Lower lobe of right lung (tissue), 2 donors: ENCODE measurements at places on chromosomes 4 and X.

DNA sequence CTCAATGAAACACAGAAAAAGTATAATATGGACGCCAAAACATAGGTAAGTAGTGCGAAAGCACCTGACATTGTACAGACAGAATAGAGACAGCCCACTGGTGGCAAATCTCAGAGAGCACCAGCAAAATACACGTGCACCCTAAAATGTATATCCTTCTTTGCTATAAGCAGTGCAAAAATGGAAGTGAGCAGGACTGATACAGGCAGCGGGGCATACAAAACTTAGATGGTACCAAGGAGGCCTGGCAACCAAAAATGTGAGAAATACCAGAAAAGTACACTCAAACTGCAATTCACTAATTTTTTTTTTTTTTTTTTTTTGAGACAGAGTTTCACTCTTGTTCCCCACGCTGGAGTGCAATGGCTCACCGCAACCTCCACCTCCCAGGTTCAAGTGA is 63.9 kb downstream of the EIF4E start:
- DNase-seq, result no peak

DNA sequence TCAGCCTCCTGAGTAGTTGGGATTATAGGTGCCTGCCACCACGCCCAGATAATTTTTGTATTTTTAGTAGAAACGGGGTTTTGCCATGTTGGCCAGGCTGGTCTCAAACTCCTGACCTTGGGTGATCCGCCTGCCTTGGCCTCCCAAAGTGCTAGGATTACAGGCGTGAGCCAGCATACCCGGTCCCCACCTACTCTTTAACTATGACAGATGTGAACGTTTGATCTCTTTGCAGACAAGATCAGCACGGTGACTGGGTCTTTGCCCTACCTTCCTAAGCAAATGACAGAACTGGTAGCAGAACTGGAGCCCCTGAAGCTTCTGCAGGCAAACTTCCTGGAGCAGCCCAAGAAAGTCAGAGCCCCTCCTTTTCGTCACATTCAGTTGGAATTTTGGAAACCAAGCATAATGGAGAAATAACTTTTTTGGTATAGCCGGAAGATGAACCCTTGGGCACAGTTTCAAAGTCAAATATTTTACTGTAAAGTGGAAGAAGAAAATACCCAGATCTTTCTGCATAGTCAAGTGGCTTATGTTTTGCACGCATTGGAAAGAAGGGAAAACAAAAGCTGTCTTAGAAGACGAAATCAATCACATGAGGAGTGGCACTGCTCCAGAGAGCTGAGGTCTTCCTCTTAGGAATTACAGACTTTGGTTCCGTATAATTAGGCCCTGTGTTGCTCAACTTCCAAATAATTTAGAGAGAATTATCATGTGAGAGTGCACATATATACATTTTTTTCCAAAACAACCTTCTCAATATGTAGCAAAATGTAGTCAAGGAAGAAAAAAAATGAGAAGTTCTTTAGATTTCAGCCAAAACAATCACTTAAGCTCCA is 90.6 kb downstream of the SORBS2 start:
- no peak for DNase-seq

DNA sequence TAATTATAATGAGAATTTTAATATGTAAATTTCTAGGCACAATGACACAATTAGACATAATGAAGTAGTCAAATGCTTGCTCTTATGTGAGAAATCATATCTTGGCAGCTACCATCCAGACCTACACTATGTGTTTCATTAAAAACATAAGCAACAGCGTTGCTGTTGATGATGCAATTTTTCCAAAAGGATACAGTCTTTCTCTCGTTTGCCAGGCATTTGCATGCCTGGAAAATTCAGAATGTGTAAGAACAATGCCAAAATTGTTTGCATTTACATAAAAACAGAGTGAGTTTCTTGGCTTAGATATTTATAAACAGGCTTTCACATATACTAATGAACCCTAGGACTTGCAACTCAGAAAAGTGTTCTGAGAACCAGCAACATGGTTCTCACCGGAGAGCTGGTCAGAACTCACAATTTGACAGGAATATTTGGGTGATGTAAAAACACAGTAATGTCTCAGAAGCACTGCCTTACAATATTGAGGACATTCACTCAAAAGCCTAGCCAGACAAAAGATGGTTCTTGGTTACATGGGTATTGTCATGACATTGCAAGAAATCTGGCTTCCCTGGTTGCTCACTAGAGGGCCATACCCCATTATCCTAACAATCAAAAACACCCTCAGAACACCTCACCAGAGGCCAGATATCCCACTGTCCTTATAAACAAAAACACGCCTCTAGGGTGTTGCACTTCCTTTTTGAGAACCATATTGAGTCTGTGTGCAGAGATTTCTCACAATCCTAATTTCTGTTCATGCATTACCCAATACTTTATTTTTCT is 1029.0 kb upstream of the AGA start:
- DNase-seq, result no peak

DNA sequence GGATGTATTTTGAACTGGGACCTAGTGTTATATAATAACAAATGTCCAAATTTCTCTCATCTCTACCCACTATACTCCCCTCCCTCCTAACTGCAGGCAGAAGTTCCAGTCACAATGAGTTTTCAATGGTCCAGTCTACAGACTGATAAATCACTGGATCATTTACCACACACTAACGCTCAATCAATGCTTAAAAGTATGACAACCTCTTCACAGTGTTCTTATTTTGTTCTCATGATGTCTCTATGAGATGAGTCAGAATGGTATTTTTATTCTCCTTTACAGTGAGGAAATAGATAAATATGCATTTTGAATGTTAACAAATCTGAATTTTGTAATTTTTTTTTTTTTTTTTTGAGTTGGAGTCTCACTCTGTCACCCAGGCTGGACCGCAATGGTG is 83.7 kb upstream of the ETNPPL start:
- no peak for DNase-seq

DNA sequence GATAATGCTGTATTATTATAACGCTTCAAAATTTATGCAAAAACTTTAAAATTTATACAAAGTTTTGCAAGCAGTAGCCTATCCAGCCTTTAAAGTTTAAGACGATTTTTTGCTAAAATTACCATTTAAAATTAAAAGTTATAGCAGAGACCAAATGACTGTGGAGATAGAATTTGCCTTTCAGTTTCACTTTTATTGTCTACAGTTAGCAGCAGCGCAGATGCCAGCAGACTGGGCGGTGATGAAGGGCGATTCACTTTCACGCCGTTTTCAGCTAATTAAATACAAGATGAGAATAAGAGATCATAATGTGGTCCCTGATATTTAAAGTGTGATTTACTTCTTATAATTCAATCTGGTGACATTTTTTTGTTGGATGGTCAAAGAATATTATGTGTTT is 1381.5 kb upstream of the ADGRL3 start:
- no peak for DNase-seq

GRCh38 chrX:153649178-153649914 is 2.3 kb downstream of the DUSP9 start:
- DNase-seq, result peak; percentile 70

DNA sequence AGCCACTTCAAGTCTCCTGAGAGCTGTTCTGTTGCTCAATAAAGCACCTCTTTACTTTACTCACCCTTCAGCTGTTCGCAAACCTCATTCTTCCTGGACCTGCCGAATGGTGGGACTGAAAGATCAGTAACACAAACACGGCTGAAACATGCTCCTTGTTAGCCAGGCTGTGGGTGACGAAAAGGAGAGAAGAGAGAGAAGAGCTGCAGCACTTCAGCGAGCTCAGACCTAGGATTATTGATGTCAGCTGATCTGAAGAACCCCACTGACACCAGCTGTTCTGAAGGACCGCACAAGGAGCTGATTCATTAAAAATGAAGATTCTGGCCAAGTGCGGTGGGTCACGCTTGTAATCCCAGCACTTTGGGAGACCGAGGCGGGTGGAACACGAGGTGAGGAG is 2020.0 kb upstream of the ADGRL3 start:
- DNase-seq, result no peak

GRCh38 chrX:32745323-32745722 is 466.0 kb downstream of the DMD start:
- DNase-seq, result no peak

DNA sequence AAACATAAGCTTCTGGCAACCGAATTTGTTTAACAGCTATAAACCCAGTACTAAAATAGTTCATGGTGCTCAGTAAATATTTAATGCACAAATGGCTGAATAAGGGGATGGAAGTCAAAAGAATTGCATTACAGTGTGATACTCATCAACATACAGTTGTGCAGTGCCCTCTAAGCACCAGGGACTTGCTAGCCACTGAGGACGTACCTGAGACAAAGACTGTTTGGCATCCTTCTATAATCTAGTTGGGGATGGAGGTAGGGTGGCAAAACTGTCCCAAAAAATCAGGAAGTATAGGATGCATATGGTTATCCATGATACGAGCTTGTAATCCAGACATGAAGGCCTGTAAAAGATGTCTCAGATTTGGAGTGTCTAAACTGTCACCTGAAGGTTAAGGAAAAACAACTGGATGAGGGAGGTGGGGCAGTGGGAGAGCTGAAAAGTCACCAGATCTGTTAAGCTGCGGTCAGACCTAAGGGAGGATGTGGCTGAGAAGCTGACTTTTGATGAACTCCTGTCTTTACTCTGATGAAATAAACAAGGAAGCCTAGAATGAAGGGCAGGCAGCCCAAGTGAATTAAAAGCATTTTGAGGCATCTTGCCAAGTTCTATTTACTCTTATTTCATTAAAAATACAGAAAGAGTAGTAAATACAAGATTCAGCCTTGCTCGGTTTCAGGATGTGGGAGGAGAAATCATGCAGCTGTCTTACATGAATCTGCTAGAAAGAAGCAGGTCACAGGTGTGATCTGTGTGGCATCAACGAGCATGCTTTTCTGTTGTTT is 12.0 kb upstream of the CD38 start:
- DNase-seq, result no peak

- no peak for DNase-seq
Observed at GRCh38 chr4:140081641-140082390, 72.2 kb downstream of the MAML3 start.

GRCh38 chr4:57378766-57379165 is 268.6 kb upstream of the IGFBP7 start:
- DNase-seq, result no peak

- DNase-seq, result no peak
Observed at GRCh38 chrX:56813318-56813837, 84.3 kb downstream of the NBDY start.

GRCh38 chr4:130197946-130198345 is 1102.0 kb downstream of the C4orf33 start:
- no peak for DNase-seq

- no peak for DNase-seq
Observed at GRCh38 chr4:87093443-87094123, 126.8 kb downstream of the KLHL8 start.

GRCh38 chrX:152817078-152817764 is 13.3 kb downstream of the CETN2 start:
- no peak for DNase-seq

DNA sequence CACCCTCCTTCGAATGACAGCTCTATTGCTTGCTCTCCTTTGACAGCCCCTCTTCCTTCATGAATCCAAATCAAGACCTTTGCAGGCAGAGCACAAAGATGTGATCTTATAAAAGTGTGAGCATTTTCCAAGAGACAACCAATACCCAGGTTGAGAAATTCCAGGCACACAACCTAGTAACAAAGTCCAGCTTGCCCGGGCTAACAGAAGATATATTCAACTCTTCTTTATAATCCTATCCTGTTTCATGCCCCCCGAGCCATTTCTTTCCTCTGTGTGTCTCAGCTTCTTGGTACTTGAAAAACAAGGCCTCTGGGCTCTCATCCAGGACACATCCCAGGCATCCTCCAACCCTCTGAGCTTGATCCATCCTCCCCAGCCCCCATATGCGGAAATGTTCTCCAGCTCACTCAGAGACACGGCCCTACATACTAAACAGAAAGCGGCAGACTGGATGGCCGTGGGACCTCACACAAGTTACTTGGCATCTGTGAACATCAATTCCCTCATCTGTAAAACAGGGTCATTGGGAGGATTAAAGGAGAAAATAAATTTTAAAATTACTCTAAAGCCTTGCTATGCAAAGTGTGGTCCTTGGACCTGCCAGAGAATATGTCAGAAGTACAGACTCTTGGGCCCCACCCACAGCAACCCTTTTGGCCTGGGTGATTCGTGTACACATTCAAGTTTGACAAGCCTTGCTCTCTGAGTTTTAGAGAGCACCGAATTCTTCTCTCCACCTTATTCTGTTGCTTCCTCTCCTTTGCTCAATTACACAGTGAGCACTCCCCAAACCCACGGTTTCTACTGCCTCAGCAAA is 627.0 kb downstream of the BCOR start:
- DNase-seq, result no peak

GRCh38 chr4:22762548-22762947 is 69.8 kb downstream of the GBA3 start:
- DNase-seq, result no peak

GRCh38 chr4:122326908-122327307 is 51.9 kb upstream of the ADAD1 start:
- no peak for DNase-seq

DNA sequence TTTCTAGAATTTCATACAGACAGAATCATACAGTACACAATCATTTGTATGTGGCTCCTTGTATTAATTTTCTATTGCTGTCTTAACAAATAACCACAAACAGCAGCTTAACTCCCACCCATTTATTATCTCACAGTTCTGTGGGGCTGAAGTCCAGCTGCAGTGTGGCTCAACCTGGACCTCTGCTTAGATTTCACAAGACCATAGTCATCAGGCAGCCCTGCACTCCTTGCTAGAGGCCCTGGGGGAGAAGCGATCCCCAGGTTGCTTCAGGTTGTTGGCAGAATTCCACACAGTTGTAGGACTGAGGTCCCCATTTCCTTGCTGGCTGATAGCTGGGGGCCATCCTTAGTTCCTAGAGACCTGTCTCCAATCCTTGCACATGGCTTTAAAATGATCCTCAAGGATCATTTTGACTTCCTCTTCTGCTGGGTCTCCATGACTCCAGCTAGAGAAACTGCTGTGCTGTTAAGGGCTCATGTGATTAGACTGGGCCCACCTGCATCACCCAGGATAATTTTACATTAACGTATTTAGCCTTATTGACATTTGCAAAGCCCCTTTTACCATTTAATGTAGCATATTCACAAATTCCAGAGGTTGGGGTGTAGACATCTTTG is 60.9 kb upstream of the SMAD1 start:
- DNase-seq, result no peak

- DNase-seq, result peak; percentile 41
Observed at GRCh38 chr4:116358633-116359222, 726.6 kb downstream of the TRAM1L1 start.

DNA sequence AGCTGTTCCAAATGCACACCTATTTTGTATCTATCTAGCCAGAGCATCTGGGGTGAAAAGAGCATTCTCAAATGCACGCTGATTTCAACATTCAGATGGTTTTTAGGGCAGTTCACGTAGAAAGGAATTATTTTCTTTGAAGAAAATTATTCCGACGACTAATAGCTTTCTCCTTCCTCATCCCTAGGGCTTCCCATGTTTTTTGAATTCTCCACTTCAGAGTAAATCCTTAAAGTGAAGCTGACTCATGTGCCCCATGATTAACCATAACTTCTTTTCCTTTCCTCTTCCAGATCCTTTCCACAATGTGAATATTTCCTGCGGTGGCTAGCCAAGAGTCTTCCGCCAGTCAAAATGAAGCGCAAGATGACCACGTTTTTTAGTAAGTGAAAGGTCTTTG is 86.7 kb upstream of the PDHA1 start:
- DNase-seq, result no peak
